Osteocyte (in vitro differentiated cells): ENCODE measurements at places on chromosomes 12 and 14. TPM values are rescaled to one million over a fixed set of nuclear protein-coding genes. Genes with fewer than 3 reads are reported as not detected.

MYBPC1 gene
- not detected in 2 replicates for total RNA-seq

SUDS3 gene
- 33.5 and 35.1 TPM in 2 replicates for total RNA-seq

GSKIP gene
- 15.6 and 18.2 TPM in 2 replicates for total RNA-seq

ALX1 gene
- total RNA-seq: 1.9 and 3.0 TPM in 2 replicates

C1R gene
- total RNA-seq: 35.1 and 38.4 TPM in 2 replicates

OR6C68 gene
- total RNA-seq: not detected in 2 replicates

- H3K27ac ChIP-seq: peak overlapping the region; percentile 16
- no peaks in the 10 kb centered on the region for H3K36me3 ChIP-seq
- DNase-seq: no peak
These were observed 298.2 kb downstream of the TMEM132D start for GRCh38 chr12:129605666-129606065.

DNA sequence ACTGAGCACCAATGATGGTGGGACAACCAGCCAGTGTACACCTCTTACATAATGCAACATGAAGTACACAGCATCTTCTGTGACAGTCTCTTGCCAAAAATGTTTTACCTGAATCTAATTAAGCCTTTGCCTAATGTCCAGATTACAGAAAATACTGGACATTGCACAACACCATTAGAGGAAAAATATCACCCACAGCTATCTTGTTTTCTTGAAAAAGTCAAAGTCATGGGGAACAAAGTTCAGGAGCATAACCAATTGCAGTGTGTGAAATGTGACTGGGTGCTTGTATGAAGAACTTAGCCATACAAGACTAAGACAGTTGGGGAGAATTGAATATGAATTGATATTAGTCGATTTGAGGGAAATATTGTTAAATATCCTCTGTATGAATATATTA, 12.1 kb upstream of the ANO6 start:
- no peak for DNase-seq
- H3K27me3 ChIP-seq: no peaks in the 10 kb centered on the region
- H3K27ac ChIP-seq: no peak overlapping the region
- H3K4me3 ChIP-seq: no peak overlapping the region
- H3K4me1 ChIP-seq: peaks cover 3% of the 10 kb centered on the region
- no peaks in the 10 kb centered on the region for H3K36me3 ChIP-seq

GRCh38 chr14:37480446-37481290, 114.4 kb downstream of the FOXA1 start:
- H3K4me3 ChIP-seq: no peak overlapping the region
- no peaks in the 10 kb centered on the region for H3K27me3 ChIP-seq
- no peak for DNase-seq

DNA sequence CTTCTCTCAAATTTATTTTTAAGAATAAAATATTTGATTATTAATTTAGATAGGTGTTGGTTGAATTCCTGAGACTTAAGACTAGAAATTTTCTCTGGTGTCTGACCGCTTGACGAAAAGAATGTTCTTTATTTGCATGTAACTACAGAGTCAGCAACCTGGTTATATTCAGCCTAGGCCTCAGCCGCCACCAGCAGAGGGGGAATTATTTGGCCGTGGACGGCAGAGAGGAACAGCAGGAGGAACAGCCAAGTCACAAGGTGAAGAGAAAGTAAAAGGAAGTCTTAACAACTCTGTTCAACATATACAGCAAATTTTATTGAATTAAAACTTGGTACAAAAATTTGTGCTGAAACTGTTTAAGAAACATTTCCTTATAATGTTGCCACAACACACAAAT, 5.2 kb downstream of the PIWIL1 start:
- no peak overlapping the region for H3K4me3 ChIP-seq
- no peaks in the 10 kb centered on the region for H3K36me3 ChIP-seq
- H3K4me1 ChIP-seq: no peaks in the 10 kb centered on the region

GRCh38 chr12:52836042-52836466, 1.9 kb upstream of the KRT79 start:
- no peak for DNase-seq
- peaks cover 17% of the 10 kb centered on the region for H3K4me1 ChIP-seq
- no peaks in the 10 kb centered on the region for H3K36me3 ChIP-seq
- no peak overlapping the region for H3K27ac ChIP-seq
- H3K27me3 ChIP-seq: no peaks in the 10 kb centered on the region

DNA sequence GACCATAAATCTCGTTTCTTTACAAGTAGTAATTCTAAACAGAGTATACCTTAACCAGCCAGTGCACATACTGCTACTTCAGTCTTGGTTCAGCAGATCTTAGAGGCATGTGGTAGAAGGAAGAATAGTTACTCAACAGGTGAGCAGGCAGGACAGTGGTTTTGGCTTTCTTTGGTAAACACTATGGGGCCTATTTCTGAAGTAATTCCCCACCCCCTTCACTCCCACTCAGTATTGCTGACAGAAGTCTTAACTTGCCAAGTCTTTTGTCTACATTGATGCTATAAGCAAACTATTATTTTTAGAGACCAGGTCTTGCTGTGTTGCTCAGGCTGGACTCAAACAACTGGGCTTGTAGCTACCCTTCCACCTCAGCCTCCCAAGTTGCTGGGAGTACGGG, 68.5 kb downstream of the FBXO34 start:
- no peak overlapping the region for H3K27ac ChIP-seq
- no peaks in the 10 kb centered on the region for H3K27me3 ChIP-seq
- H3K4me1 ChIP-seq: peaks cover 15% of the 10 kb centered on the region
- no peak overlapping the region for H3K4me3 ChIP-seq
- H3K36me3 ChIP-seq: no peaks in the 10 kb centered on the region
- no peak for DNase-seq

- no peaks in the 10 kb centered on the region for H3K4me1 ChIP-seq
- no peaks in the 10 kb centered on the region for H3K27me3 ChIP-seq
- H3K27ac ChIP-seq: no peak overlapping the region
- DNase-seq: no peak
- H3K4me3 ChIP-seq: no peak overlapping the region
- H3K36me3 ChIP-seq: no peaks in the 10 kb centered on the region
These were observed 100.2 kb downstream of the RIMBP2 start for GRCh38 chr12:130615861-130616345.

- H3K4me3 ChIP-seq: no peak overlapping the region
- peaks cover 2% of the 10 kb centered on the region for H3K4me1 ChIP-seq
- no peak for DNase-seq
- H3K27me3 ChIP-seq: peaks cover 21% of the 10 kb centered on the region
These were observed 148.4 kb upstream of the BCL2L14 start for GRCh38 chr12:11922361-11922760.

DNA sequence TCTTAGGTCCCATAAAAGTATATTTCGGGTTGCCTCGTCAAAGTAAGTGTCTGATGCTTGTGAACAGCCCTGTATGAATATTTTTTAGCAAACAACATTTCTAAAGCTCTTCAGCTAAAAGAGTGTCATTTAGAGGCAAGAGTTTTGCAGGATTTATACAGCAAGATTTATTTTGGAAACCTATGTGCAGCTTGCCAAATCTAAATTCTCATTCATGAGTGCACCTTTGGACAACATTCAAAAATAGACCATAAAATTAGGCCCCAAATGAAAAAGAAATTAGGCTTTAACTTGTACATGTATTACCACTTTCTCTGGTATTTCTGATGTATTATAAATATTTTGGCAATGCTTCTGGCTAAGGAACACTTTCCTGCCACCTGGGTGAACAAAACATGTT, 224.4 kb upstream of the PDZRN4 start:
- peaks cover 5% of the 10 kb centered on the region for H3K27me3 ChIP-seq
- no peak overlapping the region for H3K4me3 ChIP-seq
- no peaks in the 10 kb centered on the region for H3K4me1 ChIP-seq
- H3K36me3 ChIP-seq: no peaks in the 10 kb centered on the region

DNA sequence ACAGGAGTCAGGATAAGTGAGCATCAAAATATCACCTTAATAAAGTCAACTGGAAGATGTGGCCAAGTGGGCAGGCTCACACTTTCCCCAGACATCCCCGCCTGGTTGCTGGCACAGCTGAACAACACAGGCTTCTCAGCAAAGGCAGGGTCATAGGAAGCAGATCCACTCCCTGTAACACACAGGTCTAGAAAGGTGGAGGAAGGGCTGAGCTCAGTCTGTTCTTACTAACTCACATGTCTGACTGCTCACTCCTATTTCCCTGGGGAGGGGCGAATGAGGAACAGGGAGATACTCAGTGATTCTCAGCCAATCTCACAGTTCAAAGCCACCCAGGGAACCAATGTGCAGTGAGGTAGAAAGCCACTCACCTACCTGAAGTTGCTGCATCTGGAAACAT, 45.0 kb upstream of the AMN1 start:
- H3K4me3 ChIP-seq: no peak overlapping the region
- DNase-seq: no peak
- H3K36me3 ChIP-seq: no peaks in the 10 kb centered on the region
- H3K4me1 ChIP-seq: no peaks in the 10 kb centered on the region
- H3K27me3 ChIP-seq: peaks cover 23% of the 10 kb centered on the region
- H3K27ac ChIP-seq: no peak overlapping the region

DNA sequence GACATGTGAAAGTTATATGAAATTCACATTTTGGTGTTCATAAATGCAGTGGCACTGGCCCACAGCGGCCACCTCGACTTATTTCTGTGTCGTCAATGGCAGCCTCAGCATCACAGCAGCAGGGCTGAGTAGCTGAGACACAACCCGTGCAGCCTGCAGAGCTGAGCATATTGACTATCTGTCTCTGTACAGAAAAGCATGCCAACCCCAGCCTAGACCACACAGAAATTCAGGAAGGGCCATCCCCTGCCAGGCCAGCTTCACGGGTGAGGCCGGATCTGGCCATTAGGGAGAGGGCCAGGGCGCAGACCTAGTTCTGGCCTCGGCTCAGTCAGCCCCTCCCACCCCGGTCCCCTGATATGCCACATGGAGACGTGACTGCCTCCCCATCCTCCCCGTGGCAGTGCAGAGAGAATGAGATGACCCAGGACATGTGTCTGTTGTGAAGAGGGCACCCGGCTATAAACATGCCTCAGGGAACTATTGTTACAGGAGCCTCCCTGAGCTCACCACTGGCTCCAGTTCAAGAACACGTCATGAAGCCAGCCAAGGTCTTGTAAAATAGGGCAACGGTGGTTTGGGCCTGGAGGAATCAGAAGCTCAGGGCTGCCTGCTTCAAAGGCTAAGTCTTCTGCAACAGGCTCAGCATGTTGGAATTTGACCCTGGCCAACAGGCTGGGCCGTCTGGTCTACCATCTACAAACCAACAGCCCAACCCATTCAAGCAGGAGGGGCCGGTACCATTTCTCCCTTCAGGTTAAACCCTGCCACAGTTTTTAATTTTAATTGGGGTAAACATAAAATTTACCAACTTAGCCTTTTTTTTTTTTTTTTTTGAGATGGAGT, 25.5 kb downstream of the SCARB1 start:
- H3K4me1 ChIP-seq: peaks cover 64% of the 10 kb centered on the region
- DNase-seq: peak; percentile 88
- no peak overlapping the region for H3K4me3 ChIP-seq
- peak overlapping the region; percentile 80 for H3K27ac ChIP-seq
- H3K27me3 ChIP-seq: no peaks in the 10 kb centered on the region

GRCh38 chr12:122250047-122250446, 16.2 kb downstream of the VPS33A start:
- no peak for DNase-seq
- H3K4me3 ChIP-seq: no peak overlapping the region
- no peaks in the 10 kb centered on the region for H3K27me3 ChIP-seq
- peaks cover 25% of the 10 kb centered on the region for H3K36me3 ChIP-seq
